Adrenal gland (tissue), 19 donors: ENCODE measurements at places on chromosomes 5 and 9. TPM values are rescaled to one million over a fixed set of nuclear protein-coding genes. Genes with fewer than 3 reads are reported as not detected.

PCDHB11 gene
- 0.72 TPM for total RNA-seq

ANKRD33B gene
- 0.47 TPM for total RNA-seq

PCDHA3 gene
- total RNA-seq, result 0.60 TPM

SLC22A5 gene
- total RNA-seq, result 18.2 TPM

LRRTM2 gene
- 1.1 TPM for total RNA-seq

PCDHB2 gene
- total RNA-seq, result 1.3 TPM

SPATA31E1 gene
- not detected for total RNA-seq

SLC36A3 gene
- not detected for total RNA-seq

TAF11L5 gene
- not detected for total RNA-seq

ALDH7A1 gene
- total RNA-seq, result 112 TPM

BSPRY gene
- 10.3 TPM for total RNA-seq

GZMA gene
- 0.57 TPM for total RNA-seq

JAKMIP2 gene
- total RNA-seq, result 8.3 TPM

FBN2 gene
- total RNA-seq, result 8.9 TPM

VPS13A gene
- 34.8 TPM for total RNA-seq

TMOD1 gene
- total RNA-seq, result 60.2 TPM

TSC1 gene
- total RNA-seq, result 40.6 TPM

CDC14B gene
- total RNA-seq, result 15.7 TPM

FCN2 gene
- total RNA-seq, result 29.4 TPM

SH2D3C gene
- 10.9 TPM for total RNA-seq

AFAP1L1 gene
- 8.9 TPM for total RNA-seq

PRDM9 gene
- not detected for total RNA-seq

CKMT2 gene
- 58.8 TPM for total RNA-seq

GPR150 gene
- 0.35 TPM for total RNA-seq

ORM2 gene
- total RNA-seq, result 1.8 TPM
